ENCODE measurements at places on chromosomes 12 and 14. TPM values are rescaled to one million over a fixed set of nuclear protein-coding genes. Genes with fewer than 3 reads are reported as not detected.

The FGF23 gene
- not detected for total RNA-seq

The PDZRN4 gene
- not detected for total RNA-seq

The CHGA gene
- not detected for total RNA-seq

The NEUROD4 gene
- total RNA-seq, result not detected

The ALKBH1 gene
- total RNA-seq, result 12.5 TPM

The SIX1 gene
- total RNA-seq, result 0.12 TPM

All from uterine smooth muscle cell (primary cell).